HepG2 (cell line): ENCODE measurements at places on chromosomes 16 and 17.
A peak's percentile ranks its signal among the peaks of the same experiment; 100 is the strongest.

GRCh38 chr17:15944759-15945526, at the start of gene ADORA2B:
TSS of gene ADORA2B (plus strand) at chr17:15945130. CDS start at chr17:15945249, 119 bp downstream.
- peak; percentile 60 for DNase-seq

- peak; percentile 0 for DNase-seq
Observed at GRCh38 chr16:89194340-89195311, 5.7 kb downstream of the SLC22A31 start.

DNA sequence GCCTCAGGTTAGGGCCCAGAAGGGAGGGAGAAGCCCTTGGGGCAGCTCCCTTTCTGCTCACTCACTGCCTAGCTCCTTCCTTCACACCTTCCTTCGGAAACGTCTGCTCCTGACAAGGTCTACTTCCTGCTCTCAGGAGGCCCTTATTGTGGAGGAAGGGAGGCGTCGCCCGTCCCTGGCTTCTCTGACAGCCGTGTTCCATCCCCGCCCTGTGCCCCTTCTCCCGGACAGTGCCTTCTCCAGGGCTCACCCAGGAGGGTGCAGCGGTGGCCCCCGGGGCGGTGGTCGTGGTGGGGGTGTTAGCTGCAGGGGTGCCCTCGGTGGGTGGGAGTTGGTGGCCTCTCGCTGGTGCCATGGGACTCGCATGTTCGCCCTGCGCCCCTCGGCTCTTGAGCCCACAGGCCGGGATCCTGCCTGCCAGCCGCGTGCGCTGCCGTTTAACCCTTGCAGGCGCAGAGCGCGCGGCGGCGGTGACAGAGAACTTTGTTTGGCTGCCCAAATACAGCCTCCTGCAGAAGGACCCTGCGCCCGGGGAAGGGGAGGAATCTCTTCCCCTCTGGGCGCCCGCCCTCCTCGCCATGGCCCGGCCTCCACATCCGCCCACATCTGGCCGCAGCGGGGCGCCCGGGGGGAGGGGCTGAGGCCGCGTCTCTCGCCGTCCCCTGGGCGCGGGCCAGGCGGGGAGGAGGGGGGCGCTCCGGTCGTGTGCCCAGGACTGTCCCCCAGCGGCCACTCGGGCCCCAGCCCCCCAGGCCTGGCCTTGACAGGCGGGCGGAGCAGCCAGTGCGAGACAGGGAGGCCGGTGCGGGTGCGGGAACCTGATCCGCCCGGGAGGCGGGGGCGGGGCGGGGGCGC, 231.9 kb downstream of the SEC14L1 start:
- DNase-seq: peak; percentile 94

- no peak for DNase-seq
Observed at GRCh38 chr16:57128771-57129389, 36.5 kb downstream of the CPNE2 start.

GRCh38 chr16:29720703-29721102, 25.1 kb downstream of the C16orf54 start:
- peak; percentile 80 for DNase-seq

DNA sequence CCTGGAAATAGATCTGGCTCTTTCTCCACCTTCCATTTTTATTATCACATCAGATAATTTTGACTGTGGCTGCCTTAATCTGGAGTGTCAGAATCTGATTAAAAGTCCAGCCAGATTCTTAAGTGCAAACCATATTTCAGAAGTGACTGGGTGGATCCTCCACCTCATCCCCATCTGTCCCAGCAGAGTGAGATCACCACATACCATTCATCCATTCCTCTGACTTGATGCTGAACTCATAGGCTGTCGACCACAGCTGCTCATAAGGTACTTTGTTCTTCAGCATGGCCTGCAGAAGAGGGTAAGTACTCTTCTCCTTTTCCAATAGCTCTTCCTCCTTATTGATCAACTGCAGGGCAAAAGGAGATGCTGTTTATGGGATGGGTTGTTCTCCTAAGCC, 53.5 kb downstream of the DNAH3 start:
- no peak for DNase-seq

DNA sequence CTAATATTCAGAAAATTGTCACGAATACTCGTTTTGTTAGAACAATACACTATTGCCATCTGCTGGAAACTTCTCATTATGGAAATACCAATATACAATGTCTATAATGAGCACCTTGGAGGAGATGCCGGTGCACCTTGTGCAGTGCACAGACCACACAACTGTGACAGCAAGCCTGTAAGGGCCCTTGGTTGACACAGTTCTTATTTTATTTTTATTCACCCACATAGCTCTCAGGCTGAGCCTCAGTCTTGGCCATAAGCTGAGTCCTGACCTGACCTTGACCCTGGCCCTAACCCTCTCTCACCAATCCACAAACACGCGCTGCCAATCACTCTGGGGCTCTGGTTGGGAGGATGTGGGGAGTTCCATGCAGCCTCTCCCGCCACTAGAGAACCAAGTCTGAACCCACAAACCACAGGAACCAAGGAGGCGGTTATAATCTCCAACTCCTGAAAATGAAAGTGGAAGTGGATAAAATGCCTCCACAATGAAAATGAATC, 7.6 kb downstream of the AIPL1 start:
- DNase-seq: no peak

GRCh38 chr16:1431497-1432270, 806 bp downstream of the PERCC1 start:
- DNase-seq: no peak

GRCh38 chr16:58198022-58198683, at the start of gene CSNK2A2:
TSS of gene CSNK2A2 (minus strand) at chr16:58198106. CDS start at chr16:58197736, 370 bp downstream.
- DNase-seq: peak; percentile 56

- DNase-seq: no peak
Observed at GRCh38 chr16:63416712-63417111, 1380.5 kb upstream of the CDH8 start.

- DNase-seq: no peak
Observed at GRCh38 chr16:25586826-25587225, 104.9 kb upstream of the HS3ST4 start.

DNA sequence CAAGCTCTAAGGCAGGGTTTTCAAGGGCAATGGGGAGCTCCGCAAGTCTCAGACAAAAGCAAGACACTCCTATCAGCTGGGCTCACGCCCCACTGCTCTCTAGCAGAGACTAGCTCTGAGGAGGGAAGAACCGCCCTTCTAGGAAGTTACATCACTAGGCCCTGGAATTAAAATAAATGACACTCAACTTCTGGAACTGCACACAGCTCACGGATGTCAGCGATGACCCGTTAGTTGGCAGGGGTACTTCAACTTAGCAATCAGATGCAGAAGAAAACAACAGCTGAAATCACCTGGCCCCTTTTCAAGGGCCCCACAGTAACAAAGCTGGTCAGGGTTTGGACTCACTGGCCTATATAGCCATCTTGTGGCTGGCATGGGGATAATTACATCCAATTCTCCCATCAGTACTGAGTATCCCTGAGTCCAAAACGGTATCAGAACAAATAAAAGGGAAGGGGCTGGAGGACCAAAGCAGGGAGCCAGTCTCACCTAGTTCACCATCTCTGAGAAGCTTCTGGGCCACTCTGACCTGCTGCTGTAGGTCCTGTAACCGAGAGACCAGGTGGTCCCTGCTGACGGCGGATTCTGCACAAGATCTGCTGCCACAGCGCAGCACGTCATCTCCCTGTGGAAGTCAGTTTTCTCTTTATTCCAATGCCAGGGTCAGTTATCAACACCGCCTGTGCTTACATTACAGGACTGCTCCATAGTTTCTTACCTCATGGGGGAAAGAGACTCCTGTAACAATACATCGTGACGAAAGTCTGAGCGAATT, 22.2 kb downstream of the SERPINF1 start:
- DNase-seq: peak; percentile 67

- no peak for DNase-seq
Observed at GRCh38 chr16:10210944-10211343, 28.7 kb upstream of the GRIN2A start.

DNA sequence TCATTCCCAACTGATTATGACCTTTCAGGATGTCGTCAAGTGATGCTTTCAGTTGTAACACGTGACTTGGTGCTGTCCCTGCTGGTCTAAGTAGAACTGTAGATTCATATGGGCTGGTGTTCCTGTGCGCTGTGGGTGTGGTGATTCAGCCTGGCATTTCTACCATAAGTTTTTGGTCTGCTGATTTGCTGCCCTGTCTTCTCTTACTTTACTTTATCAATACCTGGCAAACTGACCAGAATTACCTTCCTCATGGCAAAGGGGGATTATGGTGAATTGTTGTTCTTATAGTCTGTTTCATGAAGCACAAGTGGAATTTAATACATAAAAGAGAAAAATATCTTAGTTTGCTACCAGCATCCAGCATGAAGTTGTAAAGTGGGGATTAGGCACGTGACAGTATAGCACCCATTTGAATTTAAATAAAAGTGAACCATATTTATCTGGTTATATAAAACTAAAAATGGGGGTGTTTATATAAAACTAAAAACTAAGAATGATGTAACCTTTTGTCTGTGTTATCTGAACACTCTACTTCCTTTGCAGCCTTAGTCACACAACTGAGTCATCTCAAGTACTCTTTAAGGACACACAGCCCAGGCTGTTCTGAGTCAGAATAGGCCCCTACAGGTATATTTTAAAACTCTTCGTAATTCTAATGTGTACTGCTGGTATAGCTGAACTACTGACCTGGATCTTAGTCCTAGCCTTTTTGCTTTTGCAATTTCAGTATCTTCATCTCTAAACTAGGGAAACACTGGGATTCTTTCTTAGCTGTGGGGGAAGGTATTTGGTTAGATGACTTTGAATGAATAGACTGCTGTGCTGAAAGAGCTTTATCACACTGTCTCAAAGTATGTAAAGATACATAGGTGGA, 28.3 kb downstream of the TTC19 start:
- peak; percentile 48 for DNase-seq

DNA sequence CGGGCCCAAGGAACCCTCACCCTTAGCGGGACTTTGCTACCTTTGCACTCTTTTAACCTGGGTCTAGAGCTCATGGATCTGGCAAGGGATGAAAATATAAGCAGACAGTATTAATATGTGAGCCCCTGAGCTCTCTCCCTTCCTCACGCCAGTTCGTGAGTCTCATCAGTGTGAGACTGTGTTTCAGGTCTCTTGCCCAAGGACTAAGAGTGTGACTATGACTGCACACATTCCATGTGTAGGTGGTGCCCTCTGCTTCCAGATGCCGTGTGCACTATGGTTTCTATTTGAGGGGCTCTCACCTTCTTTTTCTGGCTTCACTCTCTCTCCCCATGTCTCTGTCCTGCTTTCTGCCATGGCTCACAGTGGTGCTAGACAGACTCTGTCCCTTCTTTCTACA, 40.5 kb downstream of the DHRS7B start:
- DNase-seq: no peak

DNA sequence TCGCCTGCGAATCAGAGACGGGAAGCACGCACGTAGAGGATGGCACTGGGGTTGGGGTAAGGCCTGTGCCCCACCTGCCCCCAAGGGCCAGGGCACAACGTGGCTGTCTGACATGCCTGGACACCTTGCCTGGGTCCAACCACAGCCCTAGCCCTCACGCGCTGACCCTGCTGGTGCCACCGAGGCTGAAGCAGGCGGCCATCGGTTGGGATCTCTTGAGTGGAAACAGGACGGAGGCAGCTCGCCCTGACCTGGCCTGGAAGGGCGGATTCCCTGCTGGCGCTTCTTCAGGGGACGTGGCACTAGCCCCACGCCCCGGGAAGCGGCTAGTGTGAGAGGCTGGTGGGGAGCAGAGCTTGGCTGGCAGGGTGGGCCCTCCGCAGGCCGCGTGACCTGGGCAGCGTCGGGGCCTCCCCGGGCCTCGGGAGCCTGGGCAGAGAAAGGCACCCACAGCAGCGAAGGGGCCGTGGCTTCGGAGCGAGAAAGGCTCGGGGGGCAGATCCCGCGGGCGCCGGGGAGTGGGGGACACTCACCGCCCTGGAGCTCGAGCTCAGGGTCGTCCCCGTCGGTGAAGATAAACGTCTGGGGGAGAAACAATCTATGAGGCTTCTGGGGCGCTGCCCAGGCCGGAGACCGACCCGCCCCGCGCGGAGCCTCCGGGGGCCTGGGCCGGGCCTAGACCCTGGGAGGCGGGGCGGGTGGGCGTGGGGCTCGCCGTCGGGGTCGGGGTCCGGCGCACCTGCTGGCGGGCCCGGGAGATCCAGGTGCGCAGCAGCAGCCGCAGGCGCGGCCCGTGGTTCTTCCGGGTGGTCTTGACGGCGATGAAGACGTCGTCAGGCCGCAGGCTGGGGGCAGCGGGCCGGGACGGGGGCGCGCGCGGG, 610 bp downstream of the RFNG start:
- DNase-seq: no peak

DNA sequence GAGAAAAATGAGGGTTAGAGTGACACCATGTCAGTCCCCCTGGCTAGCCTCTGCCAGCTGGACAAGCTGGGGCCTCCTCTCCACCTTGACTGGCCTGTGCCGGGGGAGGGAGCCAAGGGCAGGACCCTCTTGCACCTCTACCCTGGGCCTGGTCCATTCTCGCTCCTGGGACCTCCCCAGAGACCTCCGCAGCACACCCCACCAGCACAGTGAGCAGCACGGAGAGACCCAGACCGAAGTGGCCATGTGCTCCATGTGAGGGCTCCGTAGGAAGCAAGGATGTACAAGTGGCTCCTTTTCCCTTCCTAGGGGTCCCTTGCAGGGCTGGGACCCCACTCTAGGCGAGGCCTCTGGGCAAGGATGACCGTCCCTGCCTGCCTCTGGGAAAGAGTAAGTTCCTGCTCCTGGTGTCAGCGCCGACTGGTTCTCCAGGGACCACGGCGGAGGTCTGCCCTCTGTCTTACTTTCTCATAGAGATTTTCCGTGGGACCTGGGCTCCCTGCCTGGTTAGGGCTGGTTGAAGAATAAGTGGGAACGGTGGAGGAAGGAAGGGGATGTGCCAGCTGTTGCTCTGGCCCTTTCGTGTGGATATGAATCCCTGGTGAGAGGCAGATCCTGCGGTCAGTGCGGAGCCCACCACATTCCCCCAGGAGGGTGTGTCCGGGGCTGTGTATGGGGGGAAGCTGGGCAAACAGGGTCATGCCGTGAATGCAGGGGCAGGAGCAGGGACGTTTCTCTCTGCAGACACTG, 124.2 kb downstream of the METRNL start:
- no peak for DNase-seq

DNA sequence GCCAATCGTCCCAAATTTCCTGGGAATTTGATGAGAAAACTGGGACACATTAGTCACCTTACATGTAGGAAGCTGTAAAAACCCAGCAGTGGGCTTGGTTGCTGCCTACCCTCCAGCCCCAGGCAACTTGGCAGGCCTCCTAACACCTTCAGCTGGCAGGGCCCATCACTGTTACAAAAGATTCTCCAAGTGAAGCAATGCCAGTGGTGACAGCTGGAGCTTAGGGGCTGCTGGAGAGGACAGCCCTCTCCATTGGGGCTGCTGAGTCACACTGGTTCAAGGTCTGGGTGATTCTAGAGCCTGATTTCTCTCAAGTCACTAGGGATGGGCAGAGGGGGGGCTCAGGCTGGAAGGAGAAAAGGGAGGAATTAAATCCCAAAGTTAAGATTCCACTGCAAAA, 180.6 kb downstream of the COPRS start:
- DNase-seq: no peak

DNA sequence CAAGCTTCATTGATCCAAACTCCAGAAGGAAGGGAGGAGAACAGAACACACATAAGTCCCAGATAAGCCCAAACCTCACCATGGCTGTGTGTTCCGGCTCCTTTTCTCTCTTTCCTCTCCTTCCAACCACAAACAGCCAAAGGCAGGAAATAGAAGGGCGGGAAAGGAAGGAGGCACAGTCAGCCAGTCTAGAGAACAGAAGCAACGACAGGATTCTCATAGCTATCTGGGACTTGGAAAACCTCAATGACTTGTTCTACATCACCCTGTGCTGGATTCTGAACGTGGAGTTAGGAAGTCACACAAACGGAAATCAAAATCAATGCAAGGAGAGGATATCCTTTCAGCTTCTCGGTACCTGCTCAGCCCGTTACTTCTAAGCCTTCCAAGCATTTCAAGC, 9.0 kb downstream of the CRK start:
- no peak for DNase-seq
